ENCODE measurements at places on chromosomes 5 and 9.

- no peak for DNase-seq
These were observed 51.9 kb upstream of the NMUR2 start for GRCh38 chr5:152456815-152457443.

DNA sequence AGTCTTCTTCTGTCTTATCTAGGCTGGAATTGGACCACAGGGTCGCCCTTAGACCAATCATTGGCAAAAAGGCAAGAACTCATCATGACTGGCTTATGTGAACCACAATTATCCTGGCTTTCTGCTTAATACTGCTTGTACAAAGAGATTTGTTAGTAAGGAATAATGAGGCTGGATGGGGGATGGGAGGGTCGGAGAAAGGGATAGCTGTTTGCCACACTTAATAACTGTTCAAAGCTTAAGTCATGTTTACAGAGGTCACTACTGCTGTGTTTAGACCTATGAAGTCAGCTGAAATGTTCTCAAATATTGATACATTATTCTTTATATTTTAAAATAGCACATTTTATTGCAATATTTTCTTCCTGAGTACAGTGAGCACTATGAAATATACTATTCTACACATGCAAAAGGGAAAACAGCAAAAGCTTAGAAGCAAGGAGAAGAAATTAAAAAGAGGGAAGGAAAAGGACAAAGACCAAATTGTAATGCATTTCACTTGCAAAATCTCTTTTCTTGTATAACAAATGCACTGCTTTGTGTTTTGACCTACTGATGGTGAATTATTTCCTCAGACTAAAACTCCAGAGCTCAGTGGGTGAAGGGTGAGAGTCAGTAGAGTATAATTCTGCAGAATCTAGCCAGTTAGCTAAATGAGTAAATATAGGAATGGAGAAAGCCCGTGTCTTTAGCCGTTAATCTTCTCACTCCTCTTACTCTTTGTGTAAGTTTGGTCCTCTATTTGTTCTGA, 404.9 kb upstream of the ZNF608 start:
- no peak for DNase-seq

GRCh38 chr9:18154661-18155060, 319.3 kb upstream of the ADAMTSL1 start:
- no peak for DNase-seq

DNA sequence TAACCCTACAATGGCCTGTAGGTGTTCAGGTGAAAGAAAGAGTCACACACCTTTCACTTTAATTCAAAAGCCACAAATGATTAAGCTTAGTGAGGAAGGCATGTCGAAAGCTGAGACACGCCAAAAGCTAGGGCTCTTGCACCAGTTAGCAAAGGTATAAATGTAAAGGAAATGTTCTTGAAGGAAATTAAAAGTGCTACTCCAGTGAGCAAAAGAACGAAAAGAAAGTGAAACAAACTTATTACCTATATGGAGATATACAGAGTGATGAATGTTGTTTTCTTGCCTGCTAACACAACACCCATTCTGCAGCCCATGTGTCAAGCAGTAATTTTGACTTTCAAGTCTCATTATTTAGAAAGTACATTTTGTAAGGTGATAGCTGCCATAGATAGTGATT, 254.2 kb upstream of the SLC24A2 start:
- no peak for DNase-seq

GRCh38 chr9:133112663-133113026, 8.4 kb downstream of the RALGDS start:
- DNase-seq, result peak; percentile 27

DNA sequence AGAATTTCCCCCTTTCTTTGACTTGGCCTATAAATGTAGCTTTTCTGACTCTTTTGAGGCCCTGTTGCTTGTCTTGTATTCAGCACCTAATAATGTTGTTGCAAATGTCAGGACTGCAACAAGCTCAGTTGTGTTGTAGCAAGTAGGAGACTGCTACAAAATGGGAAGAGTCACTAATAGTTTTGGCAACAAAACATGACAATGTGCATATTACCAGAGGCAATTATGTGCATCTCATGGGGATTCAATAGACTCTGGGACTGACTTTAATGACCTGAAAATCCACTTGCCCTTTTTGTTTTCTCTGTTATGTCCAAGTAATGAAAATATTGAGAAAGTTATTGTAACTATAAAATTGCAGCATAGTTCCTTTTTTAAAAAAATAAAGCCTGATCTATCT, 368.4 kb downstream of the OSTF1 start:
- DNase-seq, result no peak

DNA sequence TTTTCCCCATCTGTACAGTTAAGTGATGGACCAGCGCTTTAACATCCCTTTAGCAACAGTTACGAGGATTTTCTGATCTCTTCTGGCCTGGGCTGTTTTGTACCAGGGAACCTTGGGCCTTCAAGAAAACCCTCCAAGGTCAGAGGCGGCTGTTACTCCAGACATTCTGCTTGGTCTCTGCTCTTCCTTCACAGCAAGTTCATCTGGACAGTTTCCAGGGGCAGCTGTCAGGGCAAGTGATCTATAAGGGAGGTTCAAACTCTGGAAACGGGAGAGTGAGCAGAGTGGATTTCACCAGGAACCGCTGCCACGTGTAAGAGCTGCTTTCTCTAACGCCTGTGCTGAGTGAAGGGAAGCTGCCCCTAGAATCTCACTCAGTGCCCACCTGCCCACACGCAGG, 36.7 kb downstream of the ZNF618 start:
- no peak for DNase-seq

DNA sequence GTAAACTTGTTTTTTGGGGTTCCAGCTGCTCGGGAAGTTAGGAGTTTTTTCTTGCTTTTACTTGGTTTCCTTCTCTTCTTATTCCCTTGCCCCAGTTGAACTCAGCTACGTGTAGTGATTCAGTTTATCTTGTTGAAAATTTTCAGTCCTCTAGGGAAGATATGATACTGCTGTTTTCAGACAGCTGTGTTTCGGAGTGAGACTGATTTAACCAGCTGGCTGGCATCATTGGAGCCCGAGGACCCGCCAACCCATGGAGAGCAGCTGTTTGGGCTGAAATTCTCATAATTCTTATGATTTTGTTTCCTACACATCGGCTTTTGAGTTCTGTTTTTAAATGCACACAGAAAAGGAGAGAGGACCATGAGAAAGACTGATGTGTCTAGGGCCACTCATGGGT, 271.5 kb downstream of the NR3C1 start:
- peak; percentile 87 for DNase-seq

- no peak for DNase-seq
These were observed 184.8 kb downstream of the PBX3 start for GRCh38 chr9:125932012-125932411.

DNA sequence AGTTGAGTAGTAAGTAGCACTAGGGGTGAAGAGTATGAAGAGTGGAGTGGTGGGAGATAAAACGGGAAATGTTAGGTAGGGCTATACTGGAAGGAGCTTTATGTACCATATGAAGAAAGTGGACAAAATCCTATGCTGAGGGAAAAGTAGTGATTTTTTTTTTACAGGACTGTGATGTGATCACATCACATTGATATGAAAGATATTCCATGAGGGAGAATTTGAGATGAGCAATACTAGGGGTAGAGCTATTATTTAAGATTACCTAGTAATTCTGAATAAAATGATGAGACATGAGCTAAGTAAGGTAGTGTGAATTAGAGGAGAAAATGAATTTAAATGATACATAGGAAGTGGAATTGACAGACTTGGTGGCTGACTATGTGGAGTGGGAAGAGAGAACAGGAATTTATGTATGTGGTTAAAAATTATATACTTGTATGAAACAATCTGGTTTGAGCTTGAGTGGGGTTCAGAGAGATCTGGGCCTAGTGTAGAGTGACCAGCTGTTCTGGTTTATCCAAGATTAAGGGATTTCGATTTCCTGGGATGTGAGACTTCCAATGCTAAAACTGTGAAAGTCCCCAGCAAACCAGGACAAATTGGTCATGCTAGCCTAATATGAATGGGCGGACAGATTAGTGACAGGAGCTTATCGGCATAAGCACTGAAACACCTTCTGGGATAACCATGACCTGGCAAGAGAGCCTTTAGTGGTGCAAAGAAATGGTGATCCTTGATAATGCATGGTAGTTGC, 29.3 kb upstream of the STOM start:
- no peak for DNase-seq

DNA sequence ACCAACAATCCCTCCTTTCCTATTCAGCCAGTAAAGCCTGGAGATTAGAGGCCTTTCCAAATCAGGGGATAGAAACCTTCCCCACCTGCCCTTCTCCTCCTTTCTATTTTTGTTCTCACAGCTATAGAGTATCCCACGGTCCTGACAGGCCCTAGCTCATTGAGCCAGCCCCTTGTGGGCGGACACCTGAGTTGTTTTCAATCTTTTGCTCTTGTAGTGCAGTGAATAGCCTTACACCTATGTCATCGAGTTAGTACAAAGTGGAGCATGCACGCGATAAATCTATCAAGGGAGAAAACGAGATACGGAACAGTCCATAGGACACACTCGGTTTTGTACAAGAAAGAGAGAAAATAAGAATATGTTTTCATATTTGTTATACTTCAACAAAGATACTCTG, 77.2 kb downstream of the TSPAN17 start:
- DNase-seq, result no peak

DNA sequence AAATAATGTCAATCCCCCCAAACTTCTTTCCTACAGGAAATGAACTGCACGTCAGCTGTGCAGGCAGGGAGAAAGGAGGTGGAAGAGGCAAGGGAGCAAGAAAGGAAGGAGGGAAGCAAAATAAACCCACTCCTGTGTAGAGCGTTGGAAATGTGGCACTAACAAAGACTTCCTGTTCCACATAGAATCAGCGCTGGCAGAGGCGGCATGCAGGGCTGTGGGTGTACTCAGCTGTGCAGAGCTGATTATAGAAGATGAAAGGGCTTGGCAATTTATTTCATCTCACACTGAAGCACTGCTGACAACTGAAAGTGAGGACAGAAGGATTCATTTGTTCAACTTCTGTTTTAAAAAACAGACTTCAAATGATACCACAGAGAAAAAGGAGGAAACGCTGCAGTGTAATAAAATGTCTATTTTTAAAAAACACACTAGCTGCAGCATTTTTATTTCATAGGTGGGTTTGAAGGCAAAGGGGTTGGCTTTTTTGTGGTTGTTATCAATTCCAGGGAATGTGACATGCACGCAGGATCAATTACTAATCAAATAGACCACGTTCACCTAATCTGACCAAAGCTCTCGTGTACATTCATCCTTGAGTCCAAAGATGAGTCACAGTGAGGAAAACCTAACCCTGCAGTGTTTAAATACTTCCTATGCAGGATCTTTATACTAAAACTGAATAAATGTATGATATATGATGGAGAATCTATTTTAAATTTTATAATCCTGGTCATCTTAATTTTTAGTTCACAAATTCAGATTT, 583.5 kb downstream of the ZNF608 start:
- DNase-seq, result peak; percentile 61

DNA sequence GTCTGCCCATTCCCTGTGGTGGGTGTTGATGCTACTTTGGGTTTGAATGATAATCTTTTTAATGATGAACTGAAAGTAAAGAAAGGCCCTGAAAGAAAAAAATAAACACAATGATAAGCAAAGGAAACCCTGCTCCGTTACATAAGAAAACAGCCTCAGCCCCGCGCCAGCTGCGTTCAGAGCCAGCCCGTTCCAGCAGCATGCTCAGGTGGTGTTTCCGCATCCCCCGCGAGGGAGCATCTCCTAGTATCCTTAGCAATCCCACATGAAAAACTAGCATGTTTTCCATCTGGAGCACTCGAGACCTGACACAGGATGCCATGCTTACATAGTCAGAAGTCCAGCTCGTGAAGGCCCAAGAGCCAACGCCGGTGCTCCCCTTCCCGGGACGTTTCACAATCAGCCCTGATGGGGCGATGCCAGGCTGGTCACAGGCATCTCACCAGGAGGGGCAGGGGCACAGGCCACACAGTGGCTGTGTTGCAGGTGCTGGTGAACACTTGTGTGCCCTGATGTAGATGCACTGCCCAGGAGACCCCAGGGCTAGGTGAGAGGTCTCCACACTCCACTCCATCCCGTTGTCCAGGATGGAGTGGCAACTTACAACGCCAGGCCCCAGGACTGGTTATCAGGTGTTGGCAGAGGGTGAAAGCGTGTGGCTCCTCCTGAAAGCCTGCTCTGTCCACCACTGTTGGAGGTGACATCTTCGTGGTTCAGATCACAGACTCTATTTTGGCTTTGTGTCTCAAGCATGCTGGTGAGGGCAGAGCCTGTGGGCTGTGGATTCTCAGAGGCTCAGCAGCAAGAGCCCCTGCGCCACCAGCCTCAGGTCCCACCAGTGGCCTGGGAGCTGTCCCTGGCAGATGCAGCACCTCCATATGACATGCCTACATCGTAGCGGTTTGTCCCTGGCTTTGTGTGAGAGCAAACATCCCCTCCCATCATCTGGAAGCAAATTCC, 246.8 kb upstream of the IRX1 start:
- DNase-seq, result no peak

- no peak for DNase-seq
These were observed 398.3 kb downstream of the ANXA1 start for GRCh38 chr9:73549991-73550390.

DNA sequence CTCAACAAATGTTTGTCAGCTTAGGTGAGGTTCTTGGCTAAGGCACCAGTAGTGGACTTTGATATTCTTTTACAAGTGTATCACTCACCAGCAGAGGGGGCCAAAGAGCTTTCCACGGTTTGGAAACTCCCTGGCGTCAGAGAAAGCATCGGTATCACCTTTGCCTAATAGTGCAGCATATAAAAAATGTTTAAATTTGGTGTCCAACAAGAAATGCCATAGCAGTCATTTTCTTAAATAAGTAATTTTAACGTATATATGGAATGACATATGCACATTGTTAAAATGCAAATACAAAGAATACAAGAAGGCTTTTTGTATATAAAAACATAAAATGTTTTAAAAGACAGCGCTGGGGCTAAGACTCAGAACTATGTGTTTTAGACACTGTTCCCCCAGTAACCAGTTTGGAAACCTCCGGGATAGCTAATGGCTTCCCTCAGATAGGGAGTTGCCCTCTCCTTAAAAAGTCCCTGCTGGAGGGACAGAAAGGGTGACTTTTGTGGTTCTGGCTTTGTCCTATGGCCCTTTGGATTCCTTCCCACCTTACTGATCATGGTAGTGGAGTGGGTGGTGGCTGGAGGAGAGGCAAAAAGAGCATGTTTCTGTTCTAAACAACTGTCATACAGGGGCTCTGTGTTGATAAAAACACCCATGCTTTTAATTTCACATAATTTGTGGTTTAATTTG, 124.6 kb downstream of the GPBP1 start:
- DNase-seq, result peak; percentile 91

- no peak for DNase-seq
These were observed 34.3 kb downstream of the MTMR12 start for GRCh38 chr5:32278406-32278805.
